Heart left ventricle (tissue), 16 donors: ENCODE measurements at places on chromosomes 2 and 18. TPM values are rescaled to one million over a fixed set of nuclear protein-coding genes. Genes with fewer than 3 reads are reported as not detected.

PSMA8 gene
- total RNA-seq = not detected

ONECUT2 gene
- total RNA-seq = not detected

GRCh38 chr2:122150524-122151280 is 395.3 kb downstream of the TSN start:
- no peaks in the 10 kb centered on the region for H3K27me3 ChIP-seq
- no peaks in the 10 kb centered on the region for H3K4me1 ChIP-seq
- DNase-seq = no peak

DNA sequence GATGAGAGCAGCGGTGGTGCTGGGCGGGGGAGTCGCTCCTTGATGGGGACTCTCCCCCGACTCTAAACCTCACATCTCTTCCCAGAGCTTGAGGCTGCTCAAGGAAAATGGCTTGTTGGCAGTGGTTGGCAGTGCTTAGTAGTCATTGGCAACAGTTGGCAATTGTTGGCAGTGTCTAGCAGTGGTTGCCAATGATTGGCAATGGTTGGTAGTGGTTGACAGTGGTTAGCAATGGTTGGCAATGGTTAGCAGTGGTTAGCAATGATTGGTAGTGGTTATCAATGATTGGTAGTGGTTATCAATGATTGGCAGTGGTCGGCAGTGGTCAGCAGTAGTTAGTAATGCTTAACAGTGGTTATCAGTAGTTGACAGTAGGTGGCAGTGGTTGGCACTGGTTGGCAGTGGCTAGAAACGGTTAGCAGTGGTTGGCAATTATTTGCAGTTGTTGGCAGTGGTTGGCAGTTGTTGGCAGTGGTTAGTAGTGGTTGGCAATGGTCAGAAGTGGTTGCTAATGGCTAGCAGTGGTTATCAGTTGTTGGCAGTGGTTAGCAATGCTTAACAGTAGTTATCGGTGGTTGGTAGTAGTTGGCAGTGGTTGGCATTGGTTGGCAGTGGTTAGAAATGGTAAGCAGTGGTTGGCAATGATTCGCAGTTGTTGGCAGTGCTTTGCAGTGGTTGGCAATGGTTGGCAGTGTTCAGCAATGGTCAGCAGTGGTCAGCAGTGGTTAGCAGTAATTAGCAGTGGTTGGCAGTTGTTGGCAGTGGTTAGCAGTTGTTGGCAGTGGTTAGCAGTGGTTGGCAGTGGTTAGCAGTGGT is 85.4 kb upstream of the OTOS start:
- DNase-seq = no peak
- peaks cover 5% of the 10 kb centered on the region for H3K27me3 ChIP-seq
- no peak overlapping the region for H3K27ac ChIP-seq
- no peak overlapping the region for H3K4me3 ChIP-seq
